Activated naive CD8-positive, alpha-beta T cell treated with anti-CD3 and anti-CD28 coated beads, Interleukin-2, amount 50 U/mL, for 16 hours (primary cell): ENCODE measurements at places on chromosomes 2 and 18.

DNA sequence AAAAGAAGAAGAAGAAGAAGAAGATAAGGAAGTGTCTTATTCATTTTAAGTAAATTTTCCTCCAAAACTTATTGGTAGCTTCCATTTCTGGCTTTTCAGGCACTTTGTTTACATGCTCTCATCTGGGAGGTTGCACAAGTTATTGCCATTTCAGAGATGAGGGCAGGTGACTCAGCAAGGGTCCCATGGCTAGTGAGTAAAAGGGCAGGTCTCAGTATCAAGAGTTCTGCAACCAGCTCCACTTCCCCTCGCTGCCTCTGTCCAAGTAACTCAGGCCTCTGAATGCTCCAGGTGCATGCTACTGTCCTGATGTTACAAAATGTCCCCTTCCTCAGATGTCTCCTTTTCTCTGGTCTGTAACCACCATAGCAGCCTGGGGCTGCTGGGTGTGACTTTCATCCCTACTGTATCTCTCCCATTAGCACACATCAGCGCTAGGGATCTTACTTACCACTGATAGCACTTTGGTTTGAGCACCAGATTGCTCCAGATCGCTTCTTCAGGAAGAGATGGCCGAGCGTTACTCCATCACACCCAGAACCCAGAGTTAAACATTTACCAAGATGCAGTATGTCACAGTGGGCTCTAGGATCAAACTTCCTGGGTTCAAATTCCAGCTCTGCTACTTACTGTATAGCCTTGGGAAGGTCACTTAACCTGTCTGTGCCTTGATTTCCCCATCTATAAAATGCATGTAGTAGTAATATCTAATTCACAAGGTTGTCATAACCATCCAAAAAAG lies 57.4 kb upstream of the LAPTM4A start:
- DNase-seq = no peak

DNA sequence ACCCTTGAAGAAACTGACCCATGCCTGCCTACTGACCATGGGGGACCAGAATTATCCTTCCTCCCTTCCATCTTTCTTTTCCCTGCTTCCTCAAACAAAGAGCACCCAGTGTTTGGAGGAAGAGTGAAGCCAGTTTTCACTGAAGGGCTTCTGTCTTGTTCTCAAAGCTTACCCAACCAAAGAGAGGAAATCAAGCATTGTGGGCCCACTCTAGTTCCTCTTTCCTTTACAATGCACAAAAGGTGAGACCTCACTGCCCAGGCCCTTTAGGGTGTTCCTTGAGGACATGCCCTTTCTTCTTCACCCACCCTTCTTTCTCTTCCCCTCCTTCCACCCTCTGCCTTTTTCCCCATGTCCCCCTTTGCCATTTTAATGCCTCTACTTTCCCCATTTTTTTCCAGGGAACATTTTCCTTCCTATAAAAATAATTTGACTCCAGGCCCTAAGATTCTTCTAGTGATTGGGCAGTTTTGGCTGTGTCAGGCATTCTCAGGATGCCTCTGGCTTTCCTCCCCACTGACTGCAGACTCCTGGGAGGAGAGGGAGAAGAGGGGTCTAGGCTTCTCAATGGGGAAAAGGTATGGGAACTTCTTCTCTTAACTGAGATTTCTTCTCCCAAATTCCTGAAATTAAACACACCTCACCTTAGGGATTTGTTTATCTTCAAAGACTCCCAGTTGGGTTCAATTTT lies 126.6 kb upstream of the RMDN2 start:
- no peak for DNase-seq

- no peak for DNase-seq
These were observed 28.3 kb downstream of the TWSG1 start for GRCh38 chr18:9362869-9363268.

DNA sequence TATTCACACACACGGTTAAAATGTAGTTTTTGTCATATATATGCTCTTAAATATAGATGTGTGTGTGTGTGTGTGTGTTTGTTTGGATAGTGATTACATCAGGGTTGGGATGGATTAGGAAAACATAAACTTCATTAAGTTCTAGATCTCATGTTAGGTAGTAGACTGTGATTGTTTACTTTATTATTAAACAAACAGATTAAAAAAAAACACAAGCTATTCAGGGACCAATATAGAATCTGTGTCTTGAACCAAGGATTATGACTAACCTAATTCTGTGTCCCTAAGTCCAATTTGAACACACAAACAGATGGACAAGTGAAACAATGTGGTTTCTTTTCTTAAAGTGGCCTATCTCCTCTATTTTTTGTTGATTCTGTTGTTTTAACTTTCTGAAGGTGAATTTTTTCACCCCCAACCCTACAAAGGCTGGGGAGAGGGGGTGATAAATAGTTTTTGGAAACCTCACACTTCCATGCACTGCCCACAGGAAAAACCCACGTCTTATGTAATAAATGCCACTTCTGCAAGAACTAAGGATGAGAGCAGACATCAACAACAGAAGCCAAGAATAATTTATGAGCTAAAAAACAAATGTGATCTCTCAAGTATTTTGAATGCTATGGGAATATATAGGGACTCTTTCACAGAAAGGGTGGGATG lies 40.7 kb downstream of the IL1R2 start:
- no peak for DNase-seq
